ENCODE measurements at places on chromosomes 4 and X.

DNA sequence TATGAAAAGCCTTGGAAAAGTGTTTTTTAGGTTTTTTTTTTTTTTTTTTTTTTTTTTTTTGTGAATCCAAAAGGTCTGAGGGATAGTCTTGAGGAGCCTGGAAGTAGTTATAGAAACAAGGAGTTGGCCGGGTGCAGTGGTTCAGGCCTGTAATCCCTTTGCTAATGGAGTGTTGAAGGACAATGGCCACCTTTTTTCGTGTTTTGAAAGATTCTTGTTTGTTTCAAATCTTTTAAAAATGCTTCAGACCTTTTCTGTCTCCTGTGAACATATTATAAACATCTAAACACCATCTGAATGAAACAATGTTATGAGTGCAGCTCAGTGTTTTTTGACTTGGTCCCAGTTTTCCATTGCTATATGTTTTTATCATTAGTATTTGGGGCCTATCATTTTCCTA is 177.8 kb downstream of the SOWAHB start:
- no peak for DNase-seq

DNA sequence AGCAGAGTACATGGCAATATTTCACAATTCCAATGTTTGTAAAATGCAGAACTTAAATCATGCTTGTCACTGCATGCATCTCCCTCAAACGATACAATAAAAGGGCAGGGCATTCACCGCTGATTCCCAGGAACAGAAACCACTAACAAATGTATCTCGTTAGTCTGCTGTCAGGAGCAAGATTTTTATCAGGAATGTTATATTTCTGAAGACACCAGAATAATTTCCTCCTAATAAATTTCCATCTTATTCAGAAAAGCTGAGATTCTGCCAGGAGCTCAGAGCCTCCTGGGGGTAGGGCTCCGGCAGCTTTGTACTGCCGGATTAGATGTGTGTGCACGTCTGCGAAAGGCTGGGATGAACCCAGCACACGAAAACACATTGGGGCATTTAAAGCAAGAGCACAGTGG is 54.0 kb upstream of the LDB2 start:
- DNase-seq = no peak

DNA sequence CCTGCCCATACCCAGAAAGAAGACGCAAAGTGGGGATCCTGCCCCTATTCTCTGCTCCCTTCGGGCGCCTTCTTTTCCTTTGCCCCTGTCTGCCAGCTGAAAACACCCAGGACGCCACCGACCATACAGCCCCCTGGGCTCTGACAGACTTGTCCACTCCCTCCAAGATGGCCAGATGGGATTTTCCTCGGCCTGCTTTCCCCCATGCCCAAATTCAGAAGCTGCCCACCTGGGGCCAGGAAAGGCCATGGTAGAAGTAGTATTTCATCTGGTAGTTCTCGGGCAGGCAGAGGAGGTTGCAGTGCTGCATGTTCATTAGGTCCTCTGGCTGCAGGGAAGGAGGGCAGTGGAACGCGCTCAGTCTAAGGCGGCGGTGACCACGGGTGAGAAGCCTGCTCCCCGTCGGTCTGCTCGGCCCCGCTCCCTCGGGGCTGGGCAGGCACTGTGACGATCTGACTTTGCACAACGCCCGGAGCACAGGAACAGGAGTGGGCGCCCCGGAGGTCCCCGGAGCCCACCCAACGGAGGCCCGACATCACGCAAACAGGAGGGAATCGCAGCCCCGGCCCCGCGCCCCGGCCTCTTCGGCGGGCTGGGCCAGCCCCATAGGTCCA is 582 bp downstream of the NAA10 start:
- DNase-seq = no peak

GRCh38 chr4:185885604-185886003 is 73.6 kb upstream of the SORBS2 start:
- no peak for DNase-seq

- DNase-seq = no peak
These were observed 5.7 kb upstream of the IL1RAPL1 start for GRCh38 chrX:28581522-28581921.

- no peak for DNase-seq
These were observed 57.8 kb upstream of the SLC39A8 start for GRCh38 chr4:102403116-102403515.

- DNase-seq = no peak
These were observed 19.7 kb upstream of the RNF212 start for GRCh38 chr4:1133033-1133432.

GRCh38 chr4:40842725-40843423 is 93.1 kb downstream of the NSUN7 start:
- no peak for DNase-seq

GRCh38 chr4:110005461-110006056 is 92.9 kb downstream of the EGF start:
- no peak for DNase-seq

DNA sequence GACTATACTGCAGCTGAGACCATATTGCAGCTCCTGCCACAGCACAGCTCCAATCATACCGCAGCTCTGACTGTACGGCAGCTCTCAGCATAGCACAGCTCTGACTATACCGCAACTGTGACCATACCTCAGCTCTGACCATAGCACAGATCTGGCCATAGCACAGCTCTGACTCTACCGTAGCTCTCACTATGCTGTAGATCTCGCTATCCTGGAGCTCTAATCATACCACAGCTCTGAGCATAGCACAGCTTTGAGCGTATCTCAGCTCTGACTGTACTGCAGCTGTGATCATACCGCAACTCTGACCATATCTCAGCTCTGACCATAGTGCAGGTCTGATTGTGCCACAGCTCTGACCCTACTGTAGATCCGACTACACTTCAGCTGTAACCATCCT is 139.2 kb downstream of the ASMT start:
- DNase-seq = no peak
